ENCODE measurements at places on chromosomes 1 and 21.

- peak; percentile 60 for DNase-seq
These were observed 120.4 kb upstream of the GREM2 start for GRCh38 chr1:240732390-240732789.

- DNase-seq: no peak
These were observed 68.1 kb upstream of the RRP15 start for GRCh38 chr1:218217040-218217439.

GRCh38 chr1:206878456-206878855 is 13.0 kb downstream of the IL20 start:
- DNase-seq: no peak

DNA sequence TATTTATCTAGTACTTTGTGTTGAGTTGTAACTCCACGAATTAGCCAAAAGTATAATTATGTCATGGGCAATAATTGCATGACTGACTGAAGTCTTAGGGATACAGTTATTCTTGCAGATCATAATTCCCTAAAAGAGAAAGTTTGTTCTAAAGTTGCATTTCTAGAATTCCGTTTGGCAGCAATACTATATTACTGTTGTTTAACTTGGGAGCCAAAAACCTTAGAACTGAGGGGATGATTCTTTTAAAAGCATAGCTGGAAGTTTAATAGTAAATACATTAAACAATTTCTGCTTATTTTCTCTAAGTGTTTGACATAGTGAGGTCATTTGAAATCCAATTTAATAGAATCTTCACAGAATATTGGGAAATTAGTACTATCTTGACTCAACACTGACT is 356.4 kb upstream of the ADAMTS5 start:
- DNase-seq: no peak

DNA sequence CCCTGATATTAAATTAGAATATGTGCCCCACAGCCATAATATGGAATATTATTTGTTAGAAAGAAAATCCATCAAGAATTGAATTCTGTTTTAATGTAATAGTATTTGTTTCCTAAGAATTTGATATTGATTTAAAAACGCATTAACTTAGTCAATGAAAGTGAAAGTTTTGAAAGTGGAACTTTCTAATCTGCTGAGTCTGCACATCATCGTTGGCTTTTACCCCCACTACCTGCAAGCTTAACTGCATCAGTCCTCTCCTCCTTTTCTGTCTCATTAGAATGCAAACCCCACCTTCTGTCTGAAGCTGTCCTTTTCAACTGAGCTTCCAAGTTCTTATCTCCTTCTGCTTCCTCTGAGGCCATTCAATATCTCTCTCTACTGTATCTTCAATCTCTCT is 42.5 kb downstream of the XCL1 start:
- no peak for DNase-seq

GRCh38 chr1:109910963-109911798 is 532 bp downstream of the CSF1 start:
- DNase-seq: no peak

- DNase-seq: no peak
These were observed 61.8 kb upstream of the NBL1 start for GRCh38 chr1:19582318-19582717.

GRCh38 chr21:39189857-39190604 is 6.8 kb upstream of the PSMG1 start:
- DNase-seq: no peak

DNA sequence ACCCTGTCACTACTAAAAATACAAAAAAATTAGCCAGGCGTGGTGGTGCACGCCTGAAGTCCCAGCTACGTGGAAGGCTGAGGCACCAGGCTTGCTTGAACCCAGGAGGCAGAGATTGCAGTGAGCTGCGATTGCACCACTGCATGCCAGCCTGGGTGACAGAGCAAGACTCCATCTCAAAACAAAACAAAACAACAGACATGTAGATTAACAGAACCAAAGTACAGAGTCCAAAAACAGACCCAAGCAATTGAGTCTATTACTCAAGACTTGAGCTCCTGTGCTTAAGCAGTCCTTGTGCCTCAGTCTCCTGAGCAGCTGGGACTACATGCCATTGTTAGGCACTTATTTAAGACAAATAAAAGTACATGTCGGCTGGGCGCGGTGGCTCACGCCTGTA is 9.5 kb upstream of the ACOT11 start:
- DNase-seq: no peak

GRCh38 chr1:200226268-200226968 is 183.4 kb downstream of the ZNF281 start:
- DNase-seq: no peak

- no peak for DNase-seq
These were observed 19.0 kb upstream of the TMEM200B start for GRCh38 chr1:29142714-29143113.

- DNase-seq: no peak
These were observed 13.8 kb upstream of the IL22RA1 start for GRCh38 chr1:24156542-24157260.

GRCh38 chr1:22225858-22226589 is 83.1 kb upstream of the WNT4 start:
- DNase-seq: no peak

Data from COR-L47 (cell line).